ENCODE measurements at places on chromosomes 7 and 10.
A peak's percentile ranks its signal among the peaks of the same experiment; 100 is the strongest.

- DNase-seq = no peak
These were observed 61.6 kb upstream of the SH2B2 start for GRCh38 chr7:102225025-102225424.

DNA sequence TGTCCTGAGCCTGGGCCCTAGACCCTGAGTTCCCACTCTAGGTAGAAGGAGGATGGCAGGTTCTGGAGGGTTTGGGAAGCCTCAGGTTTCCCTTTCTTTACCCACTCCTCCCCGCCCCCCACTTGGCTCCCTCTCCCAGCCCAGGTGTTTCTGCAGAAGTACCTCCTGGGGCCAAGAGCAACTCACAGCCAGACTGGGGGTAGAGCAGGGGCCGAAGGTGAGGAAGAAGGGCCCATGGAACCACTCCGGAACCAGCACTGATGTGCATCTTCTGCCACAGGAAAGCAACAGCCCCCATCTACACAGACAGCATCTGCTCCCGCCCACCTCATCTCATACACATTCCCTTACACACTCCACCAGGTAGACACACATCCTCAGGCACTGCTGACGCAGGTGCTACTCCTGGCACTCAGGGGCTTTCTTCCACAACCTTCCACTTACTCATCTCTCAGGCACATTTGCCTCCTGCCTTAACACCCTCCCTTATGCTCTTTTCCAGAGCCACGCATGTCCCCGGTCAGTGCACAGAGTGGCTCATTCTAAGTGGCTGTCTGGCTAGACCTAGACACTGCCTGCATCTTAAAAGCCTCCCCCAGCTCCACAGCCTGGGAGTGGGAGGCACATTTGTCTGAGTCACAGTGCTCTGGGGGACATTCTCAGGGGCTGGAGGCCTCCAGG is 1.8 kb downstream of the EPHB6 start:
- no peak for DNase-seq

DNA sequence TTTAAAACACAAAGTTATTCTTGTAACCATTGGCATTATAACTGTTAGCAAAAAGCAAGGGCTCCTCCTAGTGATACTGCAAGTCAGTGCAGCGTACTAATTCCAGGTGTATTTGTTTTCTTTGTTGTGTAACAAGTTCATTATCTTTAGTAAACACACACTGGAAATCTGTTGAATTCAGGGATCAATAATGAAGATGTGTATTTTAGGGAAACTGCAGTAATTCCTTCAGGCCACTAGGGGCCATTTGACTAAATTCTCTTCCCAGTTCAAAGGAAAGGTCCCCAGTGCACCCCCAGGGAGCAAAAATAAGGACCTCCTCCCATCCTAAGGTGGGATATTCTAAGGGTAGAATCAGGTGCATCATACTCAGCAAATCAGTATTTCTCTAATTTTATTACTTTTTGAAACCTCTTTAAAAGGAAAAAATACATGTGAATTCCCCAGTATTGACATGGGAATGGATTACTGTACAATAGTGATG is 158.6 kb upstream of the LYZL1 start:
- DNase-seq = peak; percentile 18

DNA sequence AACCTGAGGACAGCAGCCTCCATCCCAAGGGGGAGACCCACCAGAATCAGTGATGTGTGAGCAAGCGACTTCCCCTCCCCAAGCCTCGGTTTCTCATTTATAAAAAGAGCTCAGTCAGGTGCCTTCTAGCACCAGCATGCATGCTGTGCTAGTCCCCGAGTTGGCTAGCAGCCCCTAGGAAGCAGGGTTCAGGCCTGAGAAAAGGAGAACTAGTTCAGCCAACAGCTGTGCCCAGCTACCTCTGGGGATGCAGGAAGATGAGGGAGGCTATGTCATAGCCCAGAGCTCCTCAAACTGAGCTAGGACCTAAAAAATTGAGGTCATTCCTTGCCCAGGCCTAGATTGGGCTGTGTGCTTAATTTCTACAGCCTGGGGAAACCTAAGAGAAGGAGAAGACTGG is 13.7 kb downstream of the DRGX start:
- no peak for DNase-seq

GRCh38 chr10:89887406-89887805 is 186.0 kb downstream of the KIF20B start:
- DNase-seq = no peak

DNA sequence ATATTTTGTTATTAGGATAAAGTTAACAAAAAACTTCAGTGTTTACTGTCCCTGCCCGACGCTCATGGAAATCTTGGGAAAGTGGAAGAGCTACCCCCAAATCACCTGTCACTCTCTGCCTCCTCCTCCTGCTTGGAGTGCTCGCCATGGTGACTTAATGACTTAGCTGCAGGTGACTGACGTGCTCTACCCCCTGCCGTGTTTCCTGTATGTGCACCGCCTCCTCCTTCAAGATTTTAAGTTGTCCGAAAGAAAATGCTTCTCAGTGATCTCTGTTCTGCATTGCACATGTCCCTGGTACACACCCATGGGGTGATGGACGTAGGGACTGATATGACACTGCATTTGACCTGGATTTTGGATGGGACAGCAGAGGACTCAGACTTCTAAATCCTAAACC is 338.8 kb upstream of the SHH start:
- DNase-seq = no peak

DNA sequence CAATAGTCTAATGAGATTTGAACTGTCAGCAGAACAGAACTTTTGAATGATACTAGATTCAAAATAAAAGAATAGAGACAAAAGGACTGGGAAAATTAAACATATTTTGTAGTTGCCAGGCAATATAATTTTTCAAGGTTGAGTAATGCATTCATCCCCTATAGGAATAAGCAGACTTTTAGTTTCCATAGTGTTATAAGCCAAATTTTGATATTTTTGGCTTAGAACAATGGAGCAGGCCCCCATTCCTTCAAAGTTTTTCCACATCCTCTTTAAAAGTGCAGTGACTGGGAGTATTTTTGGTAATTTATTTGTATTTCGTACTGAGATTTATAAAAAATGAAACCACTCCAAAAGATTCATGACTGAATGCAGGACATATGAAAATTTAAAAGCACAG is 24.0 kb downstream of the MEOX2 start:
- DNase-seq = no peak

DNA sequence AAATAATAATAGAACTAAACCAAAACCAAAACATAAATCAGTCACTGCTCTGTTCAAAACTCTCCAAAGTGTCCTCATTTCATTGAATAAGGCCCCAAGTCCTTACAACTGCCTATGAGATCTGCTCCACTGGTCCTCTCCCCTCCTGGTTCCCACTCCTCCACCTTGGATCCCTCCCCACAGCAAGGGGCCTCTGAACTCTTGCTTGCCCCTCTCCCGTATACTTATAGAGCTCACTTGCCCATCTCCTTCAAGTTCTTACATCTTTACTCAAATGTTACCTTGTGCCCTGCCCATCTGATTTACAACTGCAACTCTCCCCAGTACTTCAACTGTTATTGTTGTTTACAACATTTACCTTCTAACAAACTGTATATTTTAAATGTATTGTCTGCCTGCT is 819 bp downstream of the POLD2 start:
- DNase-seq = no peak

DNA sequence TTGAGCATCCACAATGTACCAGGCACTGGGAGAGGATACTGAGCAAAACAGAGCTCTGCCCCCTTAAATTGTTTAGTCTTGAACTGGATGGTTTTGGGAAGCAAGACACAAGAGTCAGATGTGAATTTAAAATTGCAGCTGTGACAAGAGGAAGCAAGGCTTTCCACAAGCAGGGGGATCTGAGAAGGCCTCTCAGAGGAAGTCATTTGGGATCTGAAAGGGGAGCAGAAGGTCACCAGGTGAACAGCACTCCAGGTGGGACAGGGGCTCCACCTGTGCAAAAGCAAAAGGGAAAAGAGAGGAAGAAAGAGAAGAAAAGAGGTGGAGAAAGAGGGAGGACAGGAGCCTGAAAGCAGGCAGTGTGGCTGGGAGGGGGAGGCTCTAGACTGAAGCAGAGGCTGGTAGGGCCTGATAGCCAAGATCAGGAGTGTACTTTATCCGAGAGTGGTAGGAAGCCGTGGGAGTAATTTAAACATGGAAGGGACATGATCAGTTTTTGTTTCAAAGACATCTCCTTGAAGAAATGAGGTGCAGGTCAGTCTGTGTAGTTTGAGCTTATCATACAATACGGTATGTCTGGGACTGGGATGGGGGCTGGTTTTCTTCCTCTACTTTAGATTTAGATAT is 76.1 kb upstream of the DUSP5 start:
- DNase-seq = no peak

DNA sequence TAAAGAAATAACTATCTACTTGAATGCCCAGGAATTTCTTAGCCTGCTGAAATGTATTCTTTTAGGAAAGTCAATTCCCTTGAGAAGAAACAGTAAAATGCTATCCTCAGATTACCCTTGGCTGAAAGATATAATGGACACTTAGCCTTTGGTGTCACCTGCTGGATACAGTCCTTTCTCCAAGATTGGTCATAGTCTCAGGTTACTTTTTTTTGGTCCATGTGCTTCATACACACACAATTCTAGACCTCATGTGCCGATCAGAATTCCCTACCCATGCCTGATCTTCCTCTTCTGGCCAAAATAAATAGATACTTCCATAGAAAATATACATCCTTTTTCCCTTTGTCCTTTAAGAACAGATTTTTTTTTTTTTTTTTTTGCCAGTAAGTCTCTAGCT is 218.9 kb upstream of the PHYHIPL start:
- no peak for DNase-seq

GRCh38 chr7:3087243-3087755 is 43.6 kb upstream of the CARD11 start:
- no peak for DNase-seq

GRCh38 chr10:30639946-30640786 is 10.6 kb upstream of the LYZL2 start:
- DNase-seq = peak; percentile 12

GRCh38 chr10:131213741-131214505 is 97.6 kb downstream of the TCERG1L start:
- DNase-seq = no peak

- no peak for DNase-seq
These were observed 152.4 kb upstream of the NRBF2 start for GRCh38 chr10:62980687-62981086.

DNA sequence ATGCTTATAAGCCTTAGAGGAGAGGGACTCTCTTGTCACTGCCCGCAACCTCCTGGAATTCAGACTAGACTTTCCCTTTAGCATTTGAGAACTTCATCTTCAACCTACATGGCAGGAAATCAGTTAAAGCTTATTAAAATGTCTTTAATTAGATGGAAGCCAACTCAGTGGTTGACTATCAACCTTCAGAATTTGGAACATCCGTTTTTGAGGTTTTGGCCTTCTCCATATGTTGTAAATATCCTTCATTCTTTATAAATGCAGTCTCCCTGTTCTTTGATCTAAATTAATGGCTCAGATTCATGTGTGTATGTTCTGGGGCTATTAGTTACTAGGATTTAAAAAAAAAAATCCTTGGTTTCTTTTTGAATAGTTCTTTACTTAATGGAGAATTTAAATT is 85.0 kb downstream of the ANKRD61 start:
- no peak for DNase-seq

DNA sequence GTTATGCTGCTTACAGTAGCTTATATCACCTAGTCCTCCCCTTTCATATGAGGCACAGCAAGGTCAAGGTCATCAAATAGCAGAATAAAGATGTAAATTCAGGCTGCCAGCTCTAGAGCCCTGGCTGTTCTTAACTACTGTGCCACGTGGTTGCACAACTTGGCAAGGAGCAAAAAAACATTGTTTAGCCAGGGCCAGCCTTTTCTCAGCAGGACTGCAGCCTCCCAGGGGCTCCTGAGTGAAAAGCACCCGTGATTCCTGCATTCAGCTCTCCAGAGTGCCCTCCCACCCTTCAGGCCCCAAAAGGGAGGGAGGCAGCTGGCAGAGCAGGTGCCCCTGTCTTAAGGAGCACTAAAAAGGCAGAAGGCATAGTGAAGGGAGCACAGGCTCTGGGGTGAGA is 31.8 kb upstream of the TM9SF3 start:
- DNase-seq = no peak

DNA sequence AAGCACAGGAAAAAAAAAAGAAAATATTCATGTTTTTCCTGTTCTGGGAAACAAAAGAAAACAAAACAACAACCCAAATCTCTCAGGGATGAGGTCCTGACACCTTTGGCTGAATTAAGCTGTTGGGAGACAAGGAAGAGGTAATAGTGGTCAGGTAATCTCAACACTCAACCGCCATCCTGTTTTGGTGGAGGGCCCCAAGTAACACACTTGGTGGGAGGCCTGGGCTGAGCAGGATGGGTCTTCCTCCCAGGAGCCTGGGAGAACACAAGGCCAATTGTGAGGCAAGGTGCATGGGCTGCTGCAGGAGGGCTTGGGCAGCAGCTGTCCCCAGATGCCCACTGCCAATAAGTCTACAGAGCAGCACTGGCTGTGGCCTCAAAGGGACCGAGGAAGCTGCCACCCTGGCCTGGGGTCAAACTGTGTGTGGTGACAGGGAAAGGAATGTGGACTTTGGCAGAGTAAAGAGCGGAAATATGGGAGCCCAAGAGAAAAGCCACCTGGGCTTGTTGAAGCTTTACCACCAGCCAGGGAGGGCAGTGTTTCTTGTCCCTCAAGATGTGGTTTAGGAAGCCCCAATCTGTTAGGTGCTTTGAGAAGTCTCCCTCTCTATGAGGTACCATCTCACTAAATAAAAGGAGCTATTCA is 93.5 kb upstream of the SLC25A13 start:
- DNase-seq = no peak

DNA sequence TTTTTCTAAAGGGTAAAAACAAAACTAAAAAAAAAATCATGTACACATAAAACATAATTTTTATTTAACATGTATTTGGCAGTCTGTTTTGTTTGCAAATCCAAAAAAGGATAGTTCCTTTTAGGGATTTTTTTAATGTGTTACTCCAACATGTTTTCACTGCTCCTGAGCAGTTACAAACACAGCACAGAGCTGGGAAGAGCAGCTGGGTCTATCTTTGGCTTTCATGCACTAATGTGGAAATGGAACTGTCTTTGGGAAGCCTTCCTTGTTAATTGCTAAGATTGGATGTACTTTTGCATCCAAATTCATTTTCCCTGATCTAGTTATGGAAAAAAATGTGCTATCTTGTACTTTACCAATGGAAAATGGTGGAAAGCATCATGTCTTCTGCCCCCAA is 1035.1 kb downstream of the CNTNAP2 start:
- DNase-seq = no peak

GRCh38 chr7:126768836-126769235 is 483.9 kb downstream of the GRM8 start:
- DNase-seq = no peak

GRCh38 chr10:2782265-2782664 is 285.1 kb upstream of the PFKP start:
- DNase-seq = no peak

GRCh38 chr7:39754326-39755120 is 131.2 kb downstream of the RALA start:
- DNase-seq = no peak

DNA sequence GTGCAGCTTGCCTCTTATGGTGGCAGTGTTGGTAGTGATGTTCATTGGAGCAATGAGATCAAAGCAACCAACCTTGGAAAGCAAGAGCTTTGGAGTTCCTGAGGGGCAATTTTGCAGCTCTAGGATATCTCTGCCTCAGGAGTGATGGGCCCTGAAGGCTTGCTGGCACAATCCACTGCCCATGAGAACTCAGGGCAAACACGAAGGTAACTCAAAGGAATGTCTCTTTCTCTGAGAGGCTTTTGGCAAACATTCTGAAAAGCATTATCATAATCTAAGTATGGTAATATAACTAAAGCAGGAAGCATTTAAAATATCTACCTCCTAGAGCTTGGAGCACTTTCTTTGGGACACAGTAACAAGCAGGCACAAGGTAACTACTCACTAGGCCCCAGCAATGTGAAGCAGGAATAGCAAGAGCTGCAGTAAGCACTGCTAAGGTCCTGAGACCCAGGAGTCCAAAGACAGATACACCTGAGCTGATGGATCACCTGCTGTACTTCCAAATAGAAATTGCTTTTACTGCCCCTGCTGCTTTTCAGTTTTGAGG is 103.1 kb downstream of the NRF1 start:
- no peak for DNase-seq
